Fibroblast of skin of scalp (primary cell): ENCODE measurements at places on chromosomes 13 and 19.

- peak; percentile 74 for DNase-seq
These were observed 57.1 kb downstream of the ZNF568 start for GRCh38 chr19:36973021-36973843.

GRCh38 chr19:19315444-19315843, 4.9 kb downstream of the SUGP1 start:
- DNase-seq: no peak

DNA sequence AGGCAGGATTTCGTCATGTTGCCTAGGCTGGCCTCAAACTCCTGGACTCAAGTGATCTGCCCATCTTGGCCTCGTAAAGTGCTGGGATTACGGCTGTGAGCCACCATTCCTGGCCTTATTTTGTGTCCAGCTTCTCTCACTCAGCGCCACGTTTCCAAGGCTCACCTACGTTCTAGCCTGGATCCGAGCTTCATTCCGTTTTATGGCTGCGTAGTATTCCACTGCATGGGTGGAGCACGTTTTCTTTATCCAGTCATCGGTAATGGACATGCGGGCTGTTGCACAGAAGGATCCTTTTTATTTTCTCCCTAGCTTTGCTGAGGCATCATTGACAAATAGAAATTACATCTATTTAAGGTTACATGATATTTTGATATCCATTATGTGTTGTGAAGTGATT, 16.6 kb downstream of the ADGRL1 start:
- no peak for DNase-seq

DNA sequence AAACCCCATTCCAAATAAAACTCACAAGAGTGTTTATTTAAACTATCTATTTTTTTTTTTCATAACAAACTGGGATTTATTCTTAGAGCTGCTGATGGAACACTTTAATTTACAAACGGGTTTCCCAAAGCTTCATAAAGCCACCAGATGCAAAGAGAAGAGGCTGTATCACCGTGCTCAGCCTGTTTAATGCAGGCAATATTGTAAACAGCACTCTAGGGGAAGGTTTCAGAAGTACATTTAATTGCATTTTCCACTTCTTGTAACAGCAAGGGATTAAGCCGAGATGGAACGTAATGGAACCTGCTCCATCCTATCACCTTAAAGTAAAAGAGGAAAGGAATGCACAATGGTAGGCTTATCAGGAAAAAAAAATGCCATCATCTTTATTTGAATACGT, 550.6 kb upstream of the ARGLU1 start:
- no peak for DNase-seq

GRCh38 chr13:55554741-55555140, 1586.0 kb upstream of the PRR20A start:
- no peak for DNase-seq

GRCh38 chr19:8609279-8610040, 1.1 kb downstream of the ADAMTS10 start:
- peak; percentile 74 for DNase-seq

GRCh38 chr13:91308299-91308698, 39.2 kb upstream of the MIR17HG start:
- DNase-seq: no peak

DNA sequence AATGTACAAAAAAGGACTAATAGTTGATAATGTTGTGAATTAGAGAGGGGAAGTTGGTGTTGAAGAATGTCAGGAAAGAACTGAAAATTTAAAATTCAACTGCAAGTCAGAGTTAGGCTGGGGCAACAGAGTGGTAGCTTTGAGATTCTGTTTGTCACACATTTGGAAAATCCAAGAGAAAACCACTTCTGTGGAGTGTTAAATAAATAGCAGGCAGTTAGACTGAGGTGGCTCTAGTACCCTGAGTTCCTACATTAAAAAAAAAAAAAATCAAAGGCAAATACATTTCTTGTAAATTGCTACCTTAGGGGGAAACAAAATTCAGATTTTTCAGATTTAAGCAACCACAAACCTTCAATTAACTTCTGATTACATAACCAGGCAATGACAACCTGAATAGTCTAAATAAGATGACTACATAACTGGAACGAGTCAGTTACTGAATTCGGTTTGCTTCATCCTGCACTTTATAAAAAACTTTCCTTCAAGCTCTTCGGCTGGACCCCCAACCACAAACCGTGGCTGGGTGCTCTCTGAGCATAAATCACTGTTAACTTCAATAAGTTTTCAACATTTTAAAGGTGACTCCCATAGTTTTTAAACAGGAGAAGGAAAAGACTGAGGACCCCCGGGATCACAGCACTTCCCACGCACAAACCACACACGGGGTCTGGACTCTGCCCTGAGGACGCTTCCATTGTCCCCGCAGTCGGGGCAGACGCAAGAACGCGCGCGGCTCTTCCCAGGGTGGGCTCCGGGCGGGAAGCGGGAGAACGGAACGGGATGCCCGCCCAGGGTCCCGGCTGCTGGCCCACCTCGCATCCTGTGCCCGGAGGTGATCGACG, 725 bp downstream of the ZNF682 start:
- no peak for DNase-seq

GRCh38 chr19:41999071-41999877, 5.2 kb upstream of the ATP1A3 start:
- no peak for DNase-seq

DNA sequence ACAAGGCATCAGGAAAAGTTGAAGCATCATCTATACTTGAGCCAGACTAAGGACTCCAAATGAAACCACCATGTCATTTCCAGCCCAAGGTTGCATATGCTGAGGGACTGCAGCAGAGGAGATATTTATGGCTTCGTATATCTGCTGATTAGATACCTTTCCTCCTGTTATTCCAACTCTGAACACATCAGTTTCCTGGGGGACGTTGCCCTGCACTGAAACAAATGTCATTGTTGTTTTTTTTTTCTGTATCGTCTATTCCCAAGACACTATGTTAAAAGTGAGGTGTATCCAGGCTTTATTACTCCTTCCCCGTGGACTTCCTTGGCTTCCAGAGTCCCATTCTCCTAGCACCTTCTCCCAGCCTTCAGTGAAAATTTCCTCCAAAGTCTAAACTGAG, at the start of gene OR7A17:
Gene OR7A17 (minus strand): TSS at position 101 of the 400 bp plus-strand sequence. CDS start 4,777 bp downstream, outside the sequence.
- no peak for DNase-seq

DNA sequence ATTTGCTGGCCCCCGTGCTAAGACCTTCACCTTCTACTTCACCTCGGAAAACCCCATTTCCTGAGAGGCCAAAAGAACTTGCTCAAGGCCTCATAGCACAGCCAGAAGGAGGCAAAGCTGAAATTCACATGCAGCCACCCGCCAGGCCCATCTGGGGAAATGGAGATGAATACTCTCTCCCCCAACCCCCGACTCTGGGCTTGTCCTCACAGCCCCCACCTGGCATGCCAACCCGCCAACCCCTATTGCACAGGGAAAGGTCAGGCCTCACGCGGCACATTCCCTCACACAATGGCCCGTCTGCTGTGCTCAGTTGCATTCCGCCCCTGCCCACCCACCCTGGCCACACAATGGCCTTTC, 3.2 kb downstream of the PRX start:
- DNase-seq: no peak

- no peak for DNase-seq
These were observed 49.6 kb upstream of the OLFM4 start for GRCh38 chr13:52978989-52979388.

DNA sequence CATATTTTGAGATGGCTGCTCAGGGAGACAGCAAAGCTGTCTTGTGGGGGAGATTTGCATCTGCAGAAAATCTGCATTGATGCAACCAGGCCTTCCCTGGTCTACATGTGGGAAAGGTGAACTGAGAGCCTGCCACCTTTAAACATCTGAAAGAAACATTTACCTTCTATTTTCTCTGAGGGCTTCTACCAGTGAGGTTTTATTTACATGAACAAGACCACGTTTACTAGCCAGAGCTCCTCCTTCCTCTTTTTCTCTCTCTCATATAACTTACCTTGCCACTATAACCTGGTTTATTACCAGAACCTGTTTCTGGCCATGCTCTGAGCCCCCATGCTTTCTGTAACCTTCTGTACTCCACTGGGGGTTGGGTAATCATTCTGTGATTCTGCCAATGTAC, 14.4 kb upstream of the RUBCNL start:
- DNase-seq: no peak

DNA sequence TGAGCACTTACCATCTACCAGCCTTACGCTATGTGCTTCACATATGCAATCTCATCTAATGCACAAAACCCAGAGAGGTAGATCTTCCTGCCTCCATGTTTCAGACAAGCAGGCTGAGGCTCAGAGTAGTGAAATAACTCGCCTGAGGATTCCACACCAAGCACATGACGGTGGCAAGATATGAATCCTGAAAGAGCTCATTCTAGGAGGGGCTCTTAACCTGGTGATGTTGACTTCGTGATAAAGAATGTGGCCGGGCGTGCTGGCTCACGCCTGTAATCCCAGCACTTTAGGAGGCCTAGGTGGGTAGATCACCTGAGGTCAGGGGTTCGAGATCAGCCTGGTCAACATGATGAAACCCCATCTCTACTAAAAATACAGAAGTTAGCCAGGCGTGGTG, 5.0 kb downstream of the NOVA2 start:
- no peak for DNase-seq

DNA sequence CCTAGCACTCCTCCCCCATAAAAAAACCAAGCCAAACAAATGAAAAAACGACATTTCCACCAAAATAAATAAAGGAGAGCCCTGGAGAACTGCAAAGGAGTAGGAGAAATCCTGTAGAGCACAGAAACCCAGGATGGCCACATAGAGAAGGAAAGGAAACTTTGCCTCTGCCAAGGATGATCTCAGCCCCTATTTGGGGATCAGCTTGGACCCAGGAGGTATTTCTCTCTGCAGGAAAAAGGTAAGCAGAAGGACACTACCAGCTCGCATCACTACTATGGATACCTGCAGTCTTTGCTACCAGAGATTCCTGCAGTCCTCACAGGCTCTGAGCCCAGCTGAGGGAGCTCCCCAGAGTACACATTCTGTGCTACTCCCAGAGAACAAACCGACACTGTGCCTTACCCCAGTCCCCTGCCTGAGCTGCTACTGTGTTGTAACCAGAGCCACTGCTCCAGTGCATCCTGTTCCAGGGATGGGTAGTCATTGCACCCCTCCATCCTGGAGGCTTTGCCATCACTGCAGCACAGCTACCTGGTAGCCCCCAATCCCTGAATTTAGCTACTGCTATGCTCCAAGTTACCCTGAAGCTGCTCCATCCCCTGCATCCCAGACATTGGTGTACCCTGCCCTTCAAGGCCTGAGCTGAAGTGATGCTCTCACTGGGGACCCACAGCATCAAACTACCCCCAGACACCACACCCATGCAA, 41.7 kb downstream of the VWA8 start:
- DNase-seq: no peak

DNA sequence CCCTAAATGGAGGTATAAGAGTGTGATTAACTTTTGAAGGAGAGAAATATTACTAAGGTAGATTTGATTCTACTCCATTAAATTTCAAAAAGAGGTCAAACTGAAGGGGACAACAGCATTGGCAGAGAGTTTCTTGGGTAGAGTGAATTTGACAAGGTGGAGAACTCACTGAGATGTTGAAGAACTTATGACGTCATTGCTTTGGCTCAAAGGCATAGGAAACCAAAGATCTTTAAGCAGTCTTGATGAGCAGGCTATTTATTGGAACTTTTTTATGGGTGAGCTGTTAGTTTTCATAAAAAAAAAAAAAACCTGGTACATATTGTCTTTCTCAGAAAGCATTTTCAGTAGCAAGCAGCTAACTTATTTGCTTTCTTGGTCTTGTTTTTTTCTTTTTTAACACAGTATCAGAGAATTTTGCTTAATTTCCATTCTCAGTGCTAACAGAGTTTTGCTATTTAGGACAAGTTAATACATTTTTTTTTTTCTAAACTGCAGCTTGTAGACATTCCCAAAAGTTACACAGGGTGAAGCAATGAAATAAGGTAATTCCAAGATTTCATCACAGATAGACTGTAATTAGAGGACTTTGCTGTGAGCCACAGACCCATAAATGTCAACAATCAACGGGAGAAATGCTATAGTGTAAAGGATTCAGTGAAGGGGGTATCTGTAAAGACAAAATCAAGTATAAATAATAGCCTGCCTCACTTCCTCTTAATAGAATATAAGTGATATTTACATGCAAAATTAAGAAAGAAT, 412.2 kb upstream of the KLHL1 start:
- no peak for DNase-seq

GRCh38 chr19:49590071-49590970, 661 bp upstream of the PRR12 start:
- DNase-seq: peak; percentile 98

DNA sequence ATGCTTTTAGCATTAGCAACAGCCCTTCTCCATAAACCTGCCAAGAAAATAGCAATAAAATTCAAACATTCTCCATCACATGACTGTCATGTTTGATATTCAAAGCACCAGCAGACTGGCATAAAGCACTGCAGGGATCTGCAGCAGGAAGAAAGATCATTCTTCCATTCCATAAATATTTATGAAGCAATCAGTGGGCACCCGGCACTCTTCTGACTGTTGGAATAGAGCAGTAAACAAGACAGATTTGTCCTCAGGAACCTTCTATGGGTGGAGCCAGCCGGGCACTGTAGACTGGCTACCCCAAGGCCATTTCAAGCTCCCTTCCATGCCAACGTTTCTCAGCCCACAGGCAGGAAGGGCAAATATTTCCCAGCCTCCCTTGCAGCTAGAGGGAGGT, 25.5 kb downstream of the PLA2G4C start:
- DNase-seq: no peak

- no peak for DNase-seq
These were observed 77.1 kb downstream of the CHST8 start for GRCh38 chr19:33698576-33699435.

GRCh38 chr13:52599037-52599847, 43.0 kb upstream of the HNRNPA1L2 start:
- no peak for DNase-seq

DNA sequence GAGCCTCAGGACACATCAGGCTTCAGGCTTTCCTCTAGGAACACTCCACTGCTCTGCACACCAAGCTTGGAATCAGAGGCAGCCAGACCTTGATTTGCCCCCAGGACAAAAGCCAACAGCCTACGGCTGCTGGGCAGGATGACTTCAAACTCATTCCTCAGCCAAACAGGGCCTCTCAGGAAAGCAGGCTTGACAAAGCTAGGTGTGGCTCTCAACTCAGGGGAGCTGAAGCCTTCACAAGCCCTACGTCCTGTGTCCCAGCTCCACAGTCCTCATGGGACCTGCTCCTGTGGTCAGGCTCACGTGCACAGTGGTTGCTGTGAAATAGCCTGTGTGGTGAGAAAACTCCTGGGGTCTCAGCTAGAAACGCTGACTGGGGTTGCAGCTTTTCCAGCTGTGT, 398.9 kb upstream of the ZNF507 start:
- no peak for DNase-seq

GRCh38 chr13:59691501-59692066, 472.1 kb downstream of the DIAPH3 start:
- no peak for DNase-seq

DNA sequence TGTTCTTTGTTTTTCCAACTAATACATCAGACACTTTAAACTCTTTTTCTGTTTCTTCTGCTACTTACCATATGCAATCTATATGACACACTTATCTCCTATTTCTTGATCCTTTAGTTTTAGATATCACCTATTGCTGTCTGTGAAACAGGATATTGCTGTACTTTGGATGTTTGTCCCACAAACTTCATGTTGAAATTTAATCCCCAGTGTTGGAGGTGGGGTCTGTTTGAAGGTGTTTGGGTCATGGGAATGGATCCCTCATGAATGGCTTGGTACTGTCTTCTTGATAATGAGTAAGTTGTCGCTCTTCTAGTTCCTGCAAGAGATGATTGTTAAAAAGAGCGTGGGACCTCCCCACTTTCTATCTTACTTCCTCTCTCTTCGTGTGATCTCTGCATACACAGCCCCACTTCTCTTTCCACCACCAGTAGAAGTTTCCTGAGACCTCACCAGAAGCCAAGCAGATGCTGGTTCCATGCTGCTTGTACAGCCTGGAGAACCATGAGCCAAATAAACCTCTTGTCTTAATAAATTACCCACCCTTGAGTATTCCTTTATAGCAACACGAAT, 244.2 kb downstream of the NHLRC3 start:
- no peak for DNase-seq
